ENCODE measurements at places on chromosomes 5 and 9.

DNA sequence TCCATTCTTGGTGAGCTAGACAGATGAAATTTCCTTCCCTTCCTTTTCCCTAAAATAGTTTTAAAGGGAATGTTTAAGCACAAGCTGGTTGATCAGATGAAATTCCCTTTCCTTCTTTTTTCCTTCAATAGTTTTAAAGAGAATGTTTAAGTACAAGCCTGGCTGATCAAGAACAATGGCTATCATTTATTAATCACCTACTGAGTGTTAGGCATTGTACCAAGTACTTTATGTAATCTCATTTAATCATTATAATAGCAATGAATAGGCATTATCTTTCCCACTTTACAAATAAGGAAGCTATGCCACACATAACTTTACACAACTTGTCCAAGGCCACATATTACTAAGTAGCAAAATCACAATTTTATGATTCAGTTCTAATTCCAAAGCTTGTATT lies 152.0 kb upstream of the ACOT12 start:
- no peak for DNase-seq

- no peak for DNase-seq
Measured at GRCh38 chr5:117731446-117731845, 1156.8 kb upstream of the SEMA6A start.

DNA sequence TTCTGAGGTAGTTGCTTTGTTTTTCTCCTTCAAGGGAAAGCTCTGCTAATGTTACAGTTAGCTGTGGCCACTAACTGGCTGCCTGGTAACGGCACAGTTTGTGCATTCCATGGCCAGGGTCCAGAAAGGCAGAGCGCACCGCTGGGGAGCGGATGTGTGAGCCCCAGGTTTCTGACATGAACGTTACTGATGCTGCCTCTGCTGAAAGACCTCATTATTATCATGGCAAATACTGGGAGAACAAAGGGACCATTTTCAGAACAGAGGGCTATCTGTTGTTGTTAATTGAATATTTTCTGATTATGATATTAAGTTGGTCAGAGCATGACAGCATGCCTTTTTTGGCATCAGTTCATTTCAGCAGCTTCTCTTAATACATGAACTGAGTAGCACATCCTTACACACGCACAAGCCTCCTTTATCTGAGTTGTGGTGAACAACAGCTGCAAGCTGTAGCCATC lies 134.1 kb downstream of the NUDT12 start:
- no peak for DNase-seq

DNA sequence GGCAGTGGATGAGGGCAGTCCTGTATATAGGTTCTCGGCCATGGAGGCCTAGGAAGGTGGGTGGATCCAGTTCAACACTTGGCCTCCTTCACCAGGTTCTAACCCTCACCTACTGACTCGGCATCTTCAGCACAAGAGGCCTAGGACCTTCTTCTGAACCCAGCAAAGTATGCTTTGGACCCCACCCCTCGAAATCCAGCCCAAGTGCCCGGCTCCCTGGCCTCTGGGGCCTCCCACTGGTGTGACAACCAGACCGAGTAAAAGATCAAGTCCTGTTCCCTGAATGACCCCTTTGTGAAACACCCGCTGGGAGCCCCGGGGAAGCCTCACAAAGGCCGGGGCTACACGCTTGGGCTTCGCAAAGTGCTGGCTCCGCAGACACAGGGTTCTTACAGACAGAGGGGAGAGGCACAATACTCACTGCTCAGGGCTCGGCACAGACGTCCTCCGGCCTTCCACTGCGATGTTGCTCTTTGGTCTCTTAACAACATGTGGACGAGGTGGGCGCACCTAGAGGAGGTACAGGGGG lies 47.0 kb downstream of the CRB2 start:
- no peak for DNase-seq

- DNase-seq, result no peak
Measured at GRCh38 chr9:135886147-135886981, 21.0 kb downstream of the CAMSAP1 start.

- no peak for DNase-seq
Measured at GRCh38 chr5:150734579-150735384, 24.0 kb downstream of the DCTN4 start.

- DNase-seq, result no peak
Measured at GRCh38 chr9:1929722-1930244, 85.4 kb upstream of the SMARCA2 start.

DNA sequence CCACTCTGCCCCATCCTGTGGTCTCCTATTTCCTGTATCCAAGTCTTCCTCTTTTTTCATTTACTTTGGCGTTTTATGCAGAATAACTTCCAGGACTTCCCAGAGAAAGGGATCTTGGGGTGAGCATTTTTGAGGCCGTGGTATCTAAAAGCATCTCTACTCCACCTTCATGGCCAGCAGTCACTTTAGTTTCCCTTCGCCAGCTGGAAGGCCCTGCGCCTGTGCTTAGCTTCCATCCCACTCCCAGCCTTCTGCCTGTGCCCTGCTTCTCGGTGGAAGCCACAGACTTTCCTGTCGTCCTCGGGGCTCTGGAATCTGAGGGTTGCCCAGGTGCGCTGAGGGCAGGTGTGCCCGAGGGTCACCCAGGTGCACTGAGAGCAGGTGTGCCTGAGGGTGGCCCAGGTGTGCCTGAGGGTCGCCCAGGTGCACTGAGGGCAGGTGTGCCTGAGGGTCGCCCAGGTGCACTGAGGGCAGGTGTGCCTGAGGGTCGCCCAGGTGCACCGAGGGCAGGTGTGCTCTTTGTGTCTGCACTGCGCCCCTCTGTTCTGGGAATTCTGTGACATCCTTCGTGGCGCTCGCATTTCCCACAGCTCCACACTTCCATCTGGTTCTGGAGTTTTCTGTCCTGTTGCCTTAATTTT lies 32.4 kb upstream of the LRRC14B start:
- no peak for DNase-seq

DNA sequence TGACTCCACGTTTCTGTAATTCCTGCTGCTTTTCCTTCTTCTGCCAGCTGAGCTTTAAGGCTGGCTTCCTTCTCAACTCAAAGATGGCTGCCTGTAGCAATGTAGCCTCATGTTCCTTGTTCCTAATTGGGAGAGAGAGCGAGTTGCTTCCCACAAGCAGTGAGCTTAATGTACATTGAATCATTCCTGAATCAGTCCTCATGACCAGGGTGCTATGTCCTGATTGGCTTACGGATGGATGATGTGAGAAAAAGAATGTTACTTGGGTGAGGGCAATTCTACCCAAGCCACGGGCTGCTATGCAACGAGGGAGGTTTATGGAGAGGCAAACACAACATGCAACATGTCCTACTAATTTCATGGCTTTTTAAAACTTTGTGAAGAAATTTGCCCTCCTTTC lies 356.2 kb downstream of the RASEF start:
- no peak for DNase-seq

- DNase-seq, result no peak
Measured at GRCh38 chr5:110376281-110376951, 350.1 kb downstream of the TMEM232 start.

GRCh38 chr5:91266184-91266705 lies 116.9 kb downstream of the ARRDC3 start:
- no peak for DNase-seq

DNA sequence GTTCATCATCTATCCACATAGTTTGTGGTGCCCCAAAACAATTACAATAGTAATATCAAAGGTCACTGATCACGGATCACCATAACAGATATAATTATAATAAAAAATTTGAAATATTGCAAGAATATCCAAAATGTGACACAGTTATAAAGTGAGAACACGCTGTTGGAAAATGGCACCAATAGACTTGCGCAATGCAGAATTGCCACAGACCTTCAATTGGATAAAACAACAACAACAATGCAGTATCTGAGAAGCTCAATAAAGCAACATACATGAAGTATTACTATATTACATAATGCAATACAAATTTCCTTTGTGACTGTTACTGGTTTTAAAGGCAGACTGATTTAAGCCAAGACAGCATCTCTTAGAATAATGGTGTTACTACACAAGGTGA lies 44.7 kb upstream of the PRRC1 start:
- DNase-seq, result no peak

GRCh38 chr5:137619191-137619870 lies 116.6 kb downstream of the KLHL3 start:
- DNase-seq, result no peak

GRCh38 chr5:33795496-33795895 lies 96.3 kb downstream of the ADAMTS12 start:
- DNase-seq, result no peak

- DNase-seq, result no peak
Measured at GRCh38 chr5:143826951-143827444, 15.0 kb downstream of the HMHB1 start.

DNA sequence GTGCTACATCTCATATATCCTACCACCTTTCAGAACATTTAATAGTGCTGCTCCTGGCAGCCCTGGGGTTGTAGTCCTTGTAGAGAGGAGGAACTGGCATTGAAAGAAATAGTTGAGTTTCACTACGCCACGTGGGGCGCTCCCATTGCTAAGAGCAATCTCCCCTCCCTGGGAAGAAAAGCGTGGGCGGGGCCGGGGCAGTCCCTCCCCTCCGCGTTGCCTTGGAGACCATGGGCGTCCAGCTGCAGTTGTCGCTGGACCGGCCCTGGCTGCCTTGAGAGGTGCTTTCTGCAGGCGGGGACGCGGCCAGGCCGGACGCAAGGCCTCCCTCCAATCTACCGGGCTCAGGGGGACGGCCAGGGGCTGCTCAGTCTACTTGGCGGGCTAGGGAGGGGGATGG lies 368 bp upstream of the CCDC180 start:
- no peak for DNase-seq

GRCh38 chr9:17018540-17019196 lies 116.2 kb upstream of the CNTLN start:
- DNase-seq, result no peak

- no peak for DNase-seq
Measured at GRCh38 chr5:94969174-94969573, 315.7 kb downstream of the MCTP1 start.

DNA sequence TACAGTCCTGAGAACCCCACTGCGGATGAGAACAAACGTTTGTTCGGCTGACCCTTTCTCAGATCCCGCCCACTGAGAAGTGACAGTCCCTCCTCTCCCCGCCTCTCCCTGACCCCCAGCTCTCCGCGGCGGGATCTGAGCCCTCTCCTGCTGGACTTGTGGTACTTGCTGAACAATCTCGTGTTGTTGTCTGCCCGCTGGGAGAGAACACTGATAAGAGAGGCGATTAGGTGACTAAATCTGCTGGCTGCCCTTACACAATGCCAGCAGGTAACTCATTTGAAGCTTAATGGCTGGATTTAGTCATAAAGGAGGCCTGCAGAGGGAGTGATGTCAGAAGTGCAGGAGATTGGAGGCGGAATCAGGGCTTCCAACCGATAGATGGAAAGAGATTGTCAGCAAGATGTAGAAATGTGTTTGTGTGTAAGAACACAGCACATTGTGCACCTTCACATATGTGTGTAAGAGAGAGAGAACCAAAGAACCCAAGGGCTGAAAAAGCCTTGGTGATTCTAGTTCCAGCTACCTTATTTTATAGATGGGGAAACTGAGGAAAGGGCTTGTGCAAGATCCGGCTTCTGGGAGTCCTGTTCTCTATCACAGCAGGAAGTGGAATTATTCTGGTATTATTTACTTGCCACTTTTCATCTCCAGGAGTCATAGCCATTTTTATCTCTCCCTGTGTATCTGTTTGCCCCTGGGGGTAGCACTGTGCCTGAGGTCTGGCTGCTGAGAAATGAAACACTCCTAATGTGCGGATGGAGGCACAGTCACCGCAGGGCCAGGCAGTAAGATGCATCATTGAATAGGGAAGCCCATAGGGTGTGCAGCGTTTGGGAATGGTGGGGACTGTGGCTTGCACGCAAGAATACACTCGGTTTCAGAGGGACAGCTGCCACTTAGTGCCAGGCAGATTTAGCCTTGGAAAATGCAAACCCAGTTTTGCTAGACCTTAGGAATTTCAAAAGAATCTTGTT lies 203.7 kb upstream of the MSX2 start:
- no peak for DNase-seq

DNA sequence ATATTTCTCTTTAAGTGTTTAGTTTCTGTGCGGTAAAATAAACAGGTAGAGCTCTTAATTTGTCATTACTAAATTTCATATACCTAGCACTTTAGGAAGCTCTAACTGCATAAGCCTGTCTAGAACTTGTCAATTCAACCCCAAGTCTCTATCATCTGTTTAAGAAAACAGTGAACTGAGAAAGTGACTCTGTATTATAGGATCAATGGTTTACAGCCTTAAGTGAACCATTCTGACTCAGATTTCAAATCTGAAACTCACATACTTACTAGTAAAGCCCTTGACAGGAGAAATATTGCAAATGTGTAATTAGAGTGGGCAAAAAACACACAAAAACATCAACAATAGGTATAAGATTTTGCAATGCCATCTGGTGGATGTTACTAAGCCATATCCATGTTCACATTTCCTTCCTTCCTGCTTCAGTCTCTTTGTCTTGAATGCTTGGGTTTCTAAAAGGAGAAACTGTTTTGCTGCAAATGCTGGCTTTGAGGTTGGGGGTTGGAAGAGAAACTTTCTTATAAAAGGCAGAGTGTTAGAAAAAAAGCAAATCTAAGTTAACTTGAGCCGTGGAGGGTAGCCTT lies 101.8 kb downstream of the DOCK8 start:
- no peak for DNase-seq

- DNase-seq, result no peak
Measured at GRCh38 chr5:82011761-82012160, 39.9 kb downstream of the ATG10 start.

GRCh38 chr5:137563646-137564397 lies 64.7 kb upstream of the SPOCK1 start:
- no peak for DNase-seq

DNA sequence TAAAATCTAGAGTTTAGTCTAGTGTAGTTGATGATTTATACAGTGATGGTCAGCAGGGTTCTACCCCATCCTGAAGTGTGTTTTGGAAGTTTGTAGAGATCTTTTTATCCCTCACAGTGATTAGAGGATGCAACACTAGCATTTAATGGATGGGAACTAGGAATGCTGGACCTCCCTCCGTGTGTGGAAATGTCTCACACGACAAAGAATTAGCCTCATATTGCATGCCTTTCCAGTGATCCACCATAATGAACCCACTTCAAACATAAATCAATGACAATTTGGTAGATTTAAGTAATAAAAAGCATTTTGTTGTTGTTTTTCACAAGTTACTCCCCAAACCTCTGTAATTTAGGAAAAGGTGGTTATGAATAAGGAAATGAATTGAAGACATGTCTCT lies 82.5 kb upstream of the LMNB1 start:
- DNase-seq, result no peak

DNA sequence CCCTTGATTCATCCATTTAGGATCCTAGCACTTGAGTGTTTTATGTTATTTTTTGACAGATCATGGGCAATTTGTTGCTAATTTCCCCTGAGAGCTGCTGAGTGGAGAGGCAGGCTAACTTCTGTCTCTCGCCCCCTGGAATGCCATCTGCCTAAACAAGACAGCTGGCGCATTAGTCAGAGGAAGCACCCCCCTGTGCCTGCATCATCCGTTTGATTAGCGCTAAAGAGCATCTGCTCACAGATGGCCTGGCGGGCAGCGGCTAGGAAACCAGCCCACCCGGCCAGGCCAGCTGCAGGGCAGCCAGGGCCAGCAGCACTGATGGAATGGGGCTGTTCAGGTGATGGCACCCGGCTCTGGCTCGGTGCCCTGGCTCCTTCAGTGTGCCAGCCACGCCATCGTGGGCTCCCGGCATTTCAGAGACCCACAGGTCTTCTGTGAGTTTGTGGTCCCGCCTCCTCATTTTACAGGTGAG lies 22.9 kb upstream of the ASS1 start:
- DNase-seq, result no peak
